ENCODE measurements at places on chromosomes 12 and 14. TPM values are rescaled to one million over a fixed set of nuclear protein-coding genes. Genes with fewer than 3 reads are reported as not detected.
A peak's percentile ranks its signal among the peaks of the same experiment; 100 is the strongest.

Gene C12orf50
- not detected for total RNA-seq

Gene AHNAK2
- total RNA-seq, result 152 TPM

Gene ANG
- 13.7 TPM for total RNA-seq

Gene ACOT6
- total RNA-seq, result not detected

Gene CAPZA3
- not detected for total RNA-seq

- peak; percentile 65 for DNase-seq
Measured at GRCh38 chr14:68690089-68690958, 102.5 kb downstream of the ZFP36L1 start.

- DNase-seq, result no peak
Measured at GRCh38 chr12:86052921-86053320, 178.8 kb downstream of the NTS start.

DNA sequence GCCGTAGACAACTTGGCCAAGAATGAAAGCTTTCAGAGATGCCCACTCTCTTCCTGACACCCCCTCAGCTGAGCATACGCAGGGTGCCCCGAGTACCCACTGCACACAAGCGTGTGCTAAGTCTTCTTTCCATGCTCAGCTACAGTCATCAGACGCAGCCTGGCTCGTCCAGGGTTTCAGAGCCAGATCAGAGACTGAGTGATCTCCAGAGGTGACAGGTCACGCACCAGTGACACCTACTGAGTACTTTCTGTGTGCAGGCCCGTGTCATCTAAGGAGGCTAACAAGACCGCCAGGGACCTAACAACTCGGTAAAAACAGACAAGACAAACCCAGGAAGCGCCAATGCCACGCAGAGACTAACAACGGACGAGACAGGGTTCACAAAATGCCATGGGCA, 25.1 kb downstream of the STX2 start:
- DNase-seq, result no peak

DNA sequence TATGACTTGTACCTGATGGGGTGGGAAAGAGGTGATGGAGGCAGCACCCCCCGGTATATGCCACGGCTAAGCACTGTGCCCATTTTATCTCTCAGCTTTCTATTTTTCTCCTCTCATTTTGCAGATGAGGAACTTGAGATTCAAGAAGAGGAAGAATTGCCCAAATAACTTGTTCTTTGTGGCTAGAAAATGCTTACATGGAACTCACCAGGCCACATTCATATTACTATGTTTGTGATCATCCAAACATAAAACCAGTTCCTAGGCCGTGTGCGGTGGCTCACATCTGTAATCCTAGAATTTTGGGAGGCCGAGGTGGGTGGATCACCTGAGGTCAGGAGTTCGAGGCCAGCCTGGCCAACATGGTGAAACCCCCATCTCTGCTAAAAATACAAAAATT, 14.5 kb upstream of the PSMD9 start:
- DNase-seq, result no peak

- DNase-seq, result no peak
Measured at GRCh38 chr12:94089891-94090290, 58.5 kb upstream of the PLXNC1 start.

- DNase-seq, result no peak
Measured at GRCh38 chr12:46590991-46591703, 218.6 kb upstream of the SLC38A2 start.

- DNase-seq, result no peak
Measured at GRCh38 chr12:12239127-12239526, 27.7 kb downstream of the LRP6 start.

GRCh38 chr12:70002097-70002911, 177.3 kb downstream of the MYRFL start:
- DNase-seq, result peak; percentile 77

DNA sequence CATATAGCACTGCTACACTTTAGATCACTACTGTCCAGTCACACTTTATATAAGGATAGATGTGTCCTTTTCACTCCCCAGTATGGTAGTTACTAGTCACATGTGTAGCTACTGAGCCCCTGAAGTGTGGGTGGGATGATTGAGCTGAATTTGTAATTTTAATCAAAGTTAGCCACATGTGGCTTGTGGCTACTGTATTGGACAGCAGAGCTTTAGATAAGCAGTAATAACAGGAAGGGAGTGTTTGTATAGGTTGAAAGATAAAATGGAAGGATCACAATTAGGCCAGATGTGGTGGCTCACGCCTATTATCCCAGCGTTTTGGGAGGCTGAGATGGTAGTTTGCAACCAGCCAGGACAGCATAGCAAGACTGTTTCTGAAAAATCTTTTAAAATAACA, 23.5 kb downstream of the NAA30 start:
- DNase-seq, result no peak

DNA sequence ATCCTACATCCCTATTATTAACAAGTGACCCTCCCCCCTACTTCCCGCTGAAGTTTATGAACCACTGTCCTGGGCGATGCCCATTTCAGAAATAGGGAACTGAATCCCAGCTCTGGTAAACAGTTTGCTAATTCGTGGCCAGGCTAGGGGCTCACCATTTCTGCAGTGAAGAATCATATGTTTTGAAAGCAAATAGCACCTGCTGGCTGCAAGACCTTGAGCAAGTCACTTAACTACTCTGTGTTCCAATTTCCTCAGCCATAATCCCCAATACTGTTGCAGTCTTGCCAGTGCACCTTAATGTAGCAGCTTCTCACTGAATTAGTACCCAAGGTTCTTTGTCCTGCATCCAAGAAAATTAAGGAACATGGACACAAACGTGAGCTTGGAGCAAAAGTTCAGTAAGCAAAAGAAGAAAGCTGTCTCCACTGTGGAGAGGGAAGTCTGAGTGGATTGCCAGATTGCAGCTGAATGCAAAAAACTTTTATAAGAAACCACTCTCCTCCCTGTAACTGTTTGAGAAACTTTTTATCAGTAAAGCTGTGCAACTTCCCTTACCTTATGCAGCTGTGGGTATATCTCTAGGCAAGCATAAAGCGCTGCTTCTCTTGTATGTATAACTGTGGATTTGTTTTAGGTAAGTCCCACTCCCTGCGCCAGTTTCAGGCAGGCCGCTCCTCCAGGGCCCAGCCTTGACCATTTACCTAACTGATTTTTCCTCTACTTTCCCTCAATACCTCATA, 824 bp downstream of the OAS1 start:
- no peak for DNase-seq

- no peak for DNase-seq
Measured at GRCh38 chr14:50338587-50338986, 26.5 kb downstream of the DMAC2L start.

GRCh38 chr14:76870166-76870565, 44.0 kb downstream of the LRRC74A start:
- DNase-seq, result no peak

GRCh38 chr12:31120392-31121008, 46.8 kb downstream of the DDX11 start:
- DNase-seq, result no peak

DNA sequence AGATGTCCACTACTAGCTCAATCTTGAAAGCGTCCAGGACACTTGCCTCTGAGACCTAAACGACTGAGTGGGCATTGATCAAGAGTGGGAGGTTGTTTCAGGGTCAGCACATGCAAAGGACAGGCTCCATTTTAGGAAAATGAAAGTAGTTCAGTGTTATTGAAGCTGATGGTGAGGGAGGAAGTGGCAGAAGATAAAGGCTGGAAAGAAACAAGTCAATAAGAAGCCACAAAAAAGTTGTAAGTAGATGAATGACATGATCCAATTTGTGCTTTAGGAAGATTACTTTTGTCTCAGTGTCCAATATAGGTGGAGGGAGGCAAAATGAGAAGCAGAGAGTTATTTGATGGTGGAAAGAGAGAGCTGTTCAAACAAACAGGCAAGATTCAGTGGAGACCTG, 22.0 kb downstream of the GPR65 start:
- DNase-seq, result no peak

Measured in sigmoid colon (tissue), 7 donors.